ENCODE measurements at places on chromosomes 7 and 10.

GRCh38 chr7:74625446-74625845, 32.1 kb upstream of the GTF2I start:
- DNase-seq, result no peak

GRCh38 chr10:107269626-107270025, 105.1 kb upstream of the SORCS1 start:
- no peak for DNase-seq

GRCh38 chr7:21261627-21262594, 166.0 kb upstream of the SP4 start:
- peak; percentile 41 for DNase-seq

GRCh38 chr10:17562614-17563013, 54.6 kb downstream of the HACD1 start:
- no peak for DNase-seq

DNA sequence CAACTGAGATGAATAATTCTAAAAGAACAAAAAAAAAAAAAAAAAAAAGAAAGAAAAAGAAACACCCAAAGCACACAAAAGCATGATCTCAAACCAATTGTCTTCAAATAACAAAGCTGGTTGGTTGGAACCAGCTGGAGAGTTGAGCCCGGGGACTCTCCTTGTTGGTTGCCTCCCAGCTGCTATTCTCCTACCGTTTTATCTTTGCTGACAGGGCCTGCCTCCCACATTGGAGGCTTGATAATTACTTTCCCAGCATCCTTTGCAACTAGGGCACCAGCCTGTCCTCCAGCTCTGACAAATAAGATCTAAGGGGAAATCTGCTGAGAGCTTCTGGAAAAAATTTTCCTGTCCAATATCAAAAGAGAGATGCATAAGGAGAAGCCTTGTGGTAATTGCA, 6.8 kb downstream of the PON1 start:
- DNase-seq, result no peak

DNA sequence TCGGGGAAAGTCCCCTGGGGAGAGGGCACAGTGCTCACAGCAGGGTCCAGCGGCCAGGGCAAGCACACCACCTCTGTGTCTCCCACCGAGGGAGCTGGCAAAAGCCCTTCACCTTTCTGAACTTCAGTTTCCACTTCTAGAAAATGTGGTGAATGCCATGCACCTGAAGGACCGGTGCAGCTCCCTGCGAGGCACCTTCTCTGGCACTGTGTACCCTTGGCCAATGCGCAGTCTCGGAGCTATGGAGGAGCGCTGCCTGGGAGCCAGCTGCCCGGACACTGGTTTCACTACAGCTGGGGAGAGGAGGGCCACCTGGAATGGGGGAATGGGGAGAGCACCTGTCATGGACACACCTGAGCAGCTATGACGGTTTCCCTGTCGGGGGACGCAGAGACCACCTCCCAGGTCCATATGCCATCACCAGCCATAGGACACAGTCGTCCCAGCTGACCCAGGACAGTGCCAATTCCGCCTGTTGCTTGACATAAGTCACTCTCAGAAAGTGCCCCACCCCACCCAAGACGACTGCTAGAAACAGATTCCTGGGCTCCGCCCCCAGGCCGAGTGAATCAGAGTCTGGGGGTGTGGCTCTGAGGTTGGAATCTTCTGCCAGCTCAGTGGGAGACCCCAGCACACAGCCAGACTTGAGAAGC, 16.8 kb downstream of the RASGEF1A start:
- DNase-seq, result no peak

- DNase-seq, result peak; percentile 50
These were observed 1.6 kb upstream of the RAB19 start for GRCh38 chr7:140402178-140402835.

DNA sequence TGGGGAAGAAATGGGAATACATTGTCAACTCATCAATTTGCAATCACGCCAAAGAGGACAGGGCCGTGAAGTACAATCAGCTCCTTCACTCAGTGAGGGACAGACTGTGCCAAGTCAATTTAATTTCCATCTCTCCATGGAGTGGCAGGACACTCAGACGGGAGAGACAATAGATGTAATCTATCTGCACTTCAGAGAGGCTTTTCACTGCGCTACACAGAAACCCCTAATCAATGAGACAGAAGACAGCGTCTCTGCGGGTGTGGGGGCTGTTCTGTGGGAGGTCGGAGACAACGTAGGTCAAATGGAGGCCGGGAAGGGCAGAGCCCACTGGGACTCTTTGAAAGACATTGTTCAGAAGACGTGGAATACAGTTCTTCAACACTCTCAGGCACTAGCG, 541.0 kb upstream of the ADARB2 start:
- DNase-seq, result no peak

All from activated CD4-positive, alpha-beta T cell treated with anti-CD3 and anti-CD28 coated beads, Interleukin-2, amount 50 U/mL, for 16 hours (primary cell).